ENCODE measurements at places on chromosomes 5 and 9.

DNA sequence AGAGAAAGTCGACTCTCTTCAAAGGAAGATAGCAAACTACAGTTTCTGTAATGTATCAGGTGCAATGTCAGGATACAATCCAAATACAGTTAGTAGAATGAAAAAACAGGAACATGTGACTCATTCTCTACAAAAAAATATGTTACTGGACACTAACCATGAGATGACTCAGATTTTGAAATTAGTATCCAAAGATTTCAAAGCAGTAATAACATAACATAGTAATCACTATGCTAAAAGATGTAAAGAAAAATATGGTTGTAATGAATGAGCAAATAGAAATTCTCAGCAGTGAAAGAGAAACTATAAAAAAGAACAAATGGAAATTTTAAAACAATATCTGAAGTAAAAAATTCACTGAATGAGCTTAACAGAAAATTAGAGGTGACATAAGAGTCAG is 42.3 kb downstream of the SHOC1 start:
- no peak for DNase-seq

DNA sequence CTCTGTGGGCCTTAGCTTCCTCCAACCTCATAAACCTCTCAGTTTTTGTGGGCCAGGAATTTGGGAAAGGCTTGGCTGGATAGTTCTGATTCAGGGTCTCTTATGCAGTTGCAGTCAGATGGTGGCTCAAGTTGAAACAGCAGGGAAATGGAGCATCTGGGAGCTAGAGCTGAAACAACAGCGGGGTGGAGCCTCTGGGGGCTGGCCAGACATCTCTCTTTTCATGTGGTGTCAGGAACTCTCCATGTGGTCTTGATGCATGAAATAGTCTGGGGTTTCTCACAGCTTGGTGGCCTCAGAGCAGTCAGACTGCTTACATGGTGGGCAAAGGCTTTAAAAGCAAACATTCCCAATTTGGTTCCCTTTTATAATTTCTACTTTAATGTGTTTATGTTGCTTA is 13.5 kb downstream of the ZNF346 start:
- no peak for DNase-seq

- DNase-seq: no peak
Observed at GRCh38 chr9:6277417-6277816, 50.8 kb upstream of the TPD52L3 start.

GRCh38 chr5:121175986-121176385 is 675.7 kb upstream of the FTMT start:
- no peak for DNase-seq

DNA sequence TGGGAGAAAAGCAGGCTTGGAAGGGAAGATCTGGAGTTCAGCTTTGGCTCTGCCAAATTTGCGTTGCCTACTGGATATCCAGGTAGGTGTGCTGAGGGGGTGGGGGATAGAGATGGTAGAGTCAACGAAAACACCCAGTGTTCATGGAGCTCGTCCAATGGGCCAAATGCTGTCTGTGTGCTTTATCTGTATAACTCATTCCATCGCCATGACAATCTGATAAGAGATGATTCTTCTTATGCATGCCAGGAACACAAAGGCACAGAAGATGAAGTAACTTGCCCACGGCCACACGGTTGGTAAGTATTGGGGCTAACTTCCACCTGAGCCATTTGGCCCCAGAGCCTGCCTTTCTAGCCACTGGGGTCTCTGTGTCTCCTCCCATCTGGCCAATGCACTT is 53.2 kb downstream of the BOD1 start:
- no peak for DNase-seq

DNA sequence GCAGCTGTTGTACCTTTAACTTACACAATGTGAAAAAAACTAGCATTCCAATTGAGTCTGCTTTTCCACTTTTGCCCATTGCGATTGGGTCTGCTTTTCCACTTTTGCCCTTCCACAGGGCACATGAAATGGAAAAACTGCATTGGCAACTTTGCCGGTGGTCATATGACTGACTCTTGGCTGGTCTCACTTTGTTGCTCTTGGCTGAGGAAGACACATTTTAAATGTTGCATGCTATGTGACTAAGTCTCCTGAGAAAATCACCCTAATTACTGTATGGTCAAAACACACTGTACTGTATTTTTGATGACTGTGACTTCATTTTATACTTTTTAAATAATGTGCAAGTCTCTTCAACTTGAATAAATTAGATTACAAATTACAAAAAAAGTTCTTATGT is 1.6 kb upstream of the OXCT1 start:
- no peak for DNase-seq

DNA sequence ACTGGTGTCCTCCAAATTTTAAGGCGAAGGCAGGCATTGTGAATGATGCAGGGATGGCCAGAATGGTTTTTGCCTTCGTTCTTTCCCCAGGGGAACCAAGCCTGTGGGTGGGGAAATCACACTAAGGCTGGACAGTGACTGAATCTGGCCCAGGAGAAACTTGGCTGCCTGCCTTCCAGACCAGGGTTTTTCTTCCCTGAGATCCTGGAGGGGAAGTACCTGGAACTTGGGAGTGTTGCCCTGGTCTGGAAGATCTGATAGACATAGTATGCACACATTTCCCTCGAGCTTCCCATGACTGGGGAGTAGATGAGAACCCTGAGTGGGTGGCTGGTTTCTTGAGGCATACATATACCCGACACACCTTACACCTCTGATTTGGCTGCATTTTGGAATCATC is 664 bp upstream of the IL11RA start:
- DNase-seq: no peak

DNA sequence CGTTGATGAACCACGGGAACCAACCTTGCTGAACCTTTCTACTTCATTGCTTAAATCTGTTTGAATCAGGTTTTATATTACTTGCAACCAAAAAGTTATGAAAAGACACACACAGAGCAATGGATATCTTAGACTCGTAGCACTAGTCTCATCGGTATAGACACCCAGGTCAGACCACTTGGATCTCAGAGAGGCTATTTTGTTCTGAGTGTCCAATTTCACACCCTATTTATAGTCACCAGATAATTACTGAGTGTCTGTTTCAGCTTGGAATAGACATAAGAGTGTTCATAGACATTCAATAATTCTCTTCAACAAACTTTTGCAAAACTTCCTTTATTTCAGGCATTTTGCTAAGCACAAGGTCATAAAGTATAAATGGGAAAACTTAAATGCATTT is 145.4 kb upstream of the EGFLAM start:
- no peak for DNase-seq

- DNase-seq: no peak
Observed at GRCh38 chr9:107226421-107226820, 56.7 kb upstream of the RAD23B start.

GRCh38 chr5:74094782-74095108 is 468.7 kb downstream of the ARHGEF28 start:
- no peak for DNase-seq

GRCh38 chr5:5139336-5139776 is 774 bp upstream of the ADAMTS16 start:
- DNase-seq: no peak

DNA sequence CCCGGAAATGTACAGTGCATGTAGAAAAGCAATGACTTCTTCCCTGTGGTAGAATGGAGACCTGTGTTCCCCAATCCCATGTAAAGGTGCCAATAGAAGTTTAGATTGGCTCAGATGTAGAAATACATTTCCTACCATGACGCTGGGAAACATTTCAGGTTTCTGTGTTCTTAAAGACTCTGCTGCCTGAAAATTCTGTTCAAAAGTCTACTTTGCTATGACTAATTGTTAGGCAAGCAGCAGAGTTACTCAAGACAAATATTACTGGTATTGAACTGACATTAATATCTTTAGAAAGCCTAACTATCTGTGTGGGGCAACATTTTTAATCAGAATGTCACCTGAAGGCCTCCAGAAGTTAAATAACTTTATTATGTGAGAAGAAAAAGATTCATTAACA is 75.5 kb upstream of the ELL2 start:
- no peak for DNase-seq

- DNase-seq: no peak
Observed at GRCh38 chr9:99964336-99964735, 57.9 kb downstream of the STX17 start.

DNA sequence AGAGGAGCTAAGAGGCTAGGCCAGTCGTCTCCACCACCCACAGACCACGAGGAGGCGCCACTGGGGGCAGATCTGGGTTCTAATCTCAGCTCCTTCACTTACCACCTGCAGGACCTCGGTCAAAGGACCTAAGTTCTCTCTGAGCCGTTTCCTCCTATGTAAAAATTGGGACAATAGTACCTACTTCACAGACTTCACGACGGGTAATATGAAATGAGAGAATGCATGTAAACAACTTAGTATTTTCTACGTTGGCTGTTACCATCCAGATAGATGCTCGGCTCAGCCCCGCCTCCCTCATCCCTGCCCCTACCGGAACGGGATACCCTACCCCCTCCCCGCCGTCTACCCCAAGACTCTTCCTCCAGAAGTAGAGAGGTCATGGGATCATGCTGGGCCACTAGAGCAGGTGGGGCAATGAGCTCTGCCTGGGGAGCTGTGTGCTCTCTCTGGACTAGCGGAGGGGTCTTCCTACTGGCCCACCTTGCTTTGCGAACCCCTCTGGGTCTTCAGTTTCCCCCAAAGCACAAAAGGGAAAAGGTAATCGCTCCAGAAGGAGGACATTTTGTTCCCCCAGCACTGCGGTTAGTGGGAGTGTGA is 541 bp downstream of the GNPDA1 start:
- DNase-seq: peak; percentile 64

DNA sequence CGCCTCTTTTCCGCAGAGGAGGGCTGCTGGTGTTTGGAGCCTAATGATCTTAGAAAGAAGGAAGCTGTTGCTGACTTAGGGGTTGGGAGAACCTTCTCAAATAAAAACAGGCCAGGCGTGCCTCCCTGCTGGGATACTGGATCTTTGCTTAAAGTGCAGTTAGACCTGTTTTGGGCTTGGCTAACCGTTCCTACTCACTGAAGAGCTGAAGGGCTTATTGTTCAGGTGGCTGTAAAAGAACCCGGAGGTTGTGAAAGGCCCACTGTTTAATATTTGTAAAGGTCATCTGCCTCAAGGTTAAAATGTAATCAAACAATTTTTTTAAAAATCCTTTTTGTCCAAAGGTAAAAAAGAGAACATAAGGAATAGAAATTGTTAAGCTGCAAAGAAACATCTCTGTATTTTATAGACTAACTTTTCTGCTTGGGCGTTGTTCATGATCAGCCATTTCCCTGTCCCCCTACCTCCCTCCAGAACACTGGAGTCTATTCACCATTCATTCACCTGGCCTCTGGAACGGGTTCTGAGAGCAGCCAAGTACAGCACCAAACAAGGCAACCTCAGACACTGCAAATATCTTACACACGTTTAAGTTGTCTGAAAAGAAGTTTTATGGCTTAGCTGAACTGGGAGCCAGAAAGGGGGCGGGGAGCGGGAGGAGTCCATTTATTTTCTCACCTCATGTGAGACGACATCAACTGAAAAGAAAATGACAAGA is 18.6 kb upstream of the MTMR12 start:
- no peak for DNase-seq

- DNase-seq: no peak
Observed at GRCh38 chr5:178388386-178389025, 155.9 kb upstream of the PHYKPL start.

GRCh38 chr9:136762915-136763648 is 1.2 kb downstream of the LCN15 start:
- peak; percentile 37 for DNase-seq

DNA sequence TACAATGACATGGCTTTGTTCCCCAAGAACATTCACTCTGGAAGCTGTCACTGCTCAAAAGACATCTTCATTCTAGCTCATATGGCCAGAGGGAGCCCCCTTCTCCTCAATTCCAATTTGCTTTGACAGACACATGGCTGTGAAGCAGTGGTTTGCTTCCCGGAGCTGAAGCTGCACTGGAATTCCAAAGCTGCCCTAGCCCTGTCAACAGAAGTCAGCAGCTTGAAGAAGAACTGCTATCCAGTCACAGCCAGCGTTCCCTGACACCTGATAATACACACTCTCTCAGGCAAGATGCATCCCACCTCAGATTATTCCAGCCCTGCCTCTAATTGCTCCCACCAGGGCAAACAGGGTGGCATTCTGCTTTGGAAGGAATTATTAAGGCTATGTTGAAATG is 93.7 kb downstream of the SEMA5A start:
- no peak for DNase-seq

DNA sequence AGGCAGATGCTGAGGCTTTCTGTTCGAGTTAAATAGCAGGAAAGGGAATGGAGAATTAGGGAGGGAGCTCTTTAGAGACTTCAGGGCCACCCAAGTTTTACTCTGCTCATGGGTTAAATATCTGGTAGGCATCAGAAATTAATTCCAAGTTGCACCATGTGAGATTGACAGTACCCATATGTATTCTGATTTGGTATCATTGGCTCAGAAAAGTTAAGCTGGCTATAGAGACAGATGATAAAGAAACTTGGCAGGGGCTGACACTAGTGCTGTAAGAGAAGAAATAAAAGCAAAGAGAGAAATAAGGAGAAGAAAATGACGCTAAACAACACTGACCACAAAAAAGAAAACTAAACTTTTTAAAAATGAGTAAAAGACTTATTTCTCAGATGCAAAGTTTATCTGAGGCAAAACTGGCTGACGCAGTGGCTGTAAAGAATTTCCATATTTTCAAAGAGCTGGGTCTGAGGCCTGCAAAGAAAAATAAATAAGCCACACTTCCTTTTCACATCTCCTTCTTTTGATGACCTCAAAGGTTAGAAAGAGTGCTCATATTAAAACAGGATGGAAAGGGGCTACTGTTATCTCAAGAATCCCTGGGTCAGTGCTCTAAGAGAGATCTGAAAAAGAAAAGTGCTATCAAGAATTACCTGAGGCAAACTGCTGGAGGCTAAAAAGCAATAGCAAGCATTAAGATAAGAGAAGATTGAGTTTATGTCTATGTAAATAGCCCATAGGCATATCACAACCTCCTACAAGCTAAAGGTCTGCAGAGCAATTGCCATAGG is 399.0 kb upstream of the MEF2C start:
- no peak for DNase-seq

- no peak for DNase-seq
Observed at GRCh38 chr9:70577671-70578070, 163.2 kb upstream of the KLF9 start.

GRCh38 chr5:135989686-135990085 is 34.9 kb upstream of the LECT2 start:
- DNase-seq: no peak

GRCh38 chr5:171596391-171596878 is 177.0 kb downstream of the FGF18 start:
- DNase-seq: no peak

DNA sequence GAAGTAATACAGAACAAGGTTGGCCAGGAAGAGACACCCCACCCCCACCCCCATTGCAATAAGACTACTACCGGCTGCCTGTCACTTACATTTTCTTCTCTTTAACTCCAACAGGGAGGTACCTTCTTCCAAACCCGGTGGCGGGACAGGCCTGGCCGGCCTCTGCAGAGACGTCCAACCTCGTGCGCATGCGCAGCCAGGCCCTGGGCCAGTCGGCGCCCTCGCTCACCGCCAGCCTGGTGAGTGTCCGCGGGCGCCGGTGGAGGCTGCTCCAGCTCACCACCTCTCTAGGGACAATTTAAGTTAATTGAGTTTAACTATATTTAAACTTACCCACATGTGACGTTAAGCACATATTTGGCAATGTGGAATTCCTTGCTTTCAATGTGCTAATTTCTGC is 192.4 kb downstream of the MAST4 start:
- no peak for DNase-seq

- no peak for DNase-seq
Observed at GRCh38 chr5:23613566-23613965, 106.2 kb downstream of the PRDM9 start.

GRCh38 chr5:14008819-14009311 is 64.4 kb upstream of the DNAH5 start:
- DNase-seq: no peak
